ENCODE measurements at places on chromosomes 3 and 15.

- peak; percentile 58 for DNase-seq
These were observed 27.6 kb downstream of the XYLB start for GRCh38 chr3:38374221-38374620.

- no peak for DNase-seq
These were observed 313.2 kb upstream of the MME start for GRCh38 chr3:154766765-154767503.

DNA sequence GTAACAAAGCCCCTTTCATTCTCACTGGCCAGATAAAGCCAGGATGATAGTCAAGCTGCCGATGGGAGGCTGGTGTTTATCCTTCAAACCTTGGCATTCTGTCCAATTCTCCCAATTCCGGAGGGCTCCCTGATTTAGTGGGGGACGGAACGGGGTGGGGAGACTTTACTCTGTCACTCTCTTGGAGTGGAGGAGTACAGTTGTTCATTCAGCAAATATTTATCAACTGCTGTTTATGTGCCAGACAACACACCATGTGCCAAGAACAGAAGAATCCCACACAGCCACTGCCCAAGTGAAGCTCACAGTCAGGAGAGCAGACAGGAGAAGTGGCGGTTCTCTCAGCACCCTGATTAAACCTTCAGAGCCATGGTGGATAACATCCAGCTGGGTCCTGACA, 63.3 kb downstream of the WNT5A start:
- DNase-seq: no peak

DNA sequence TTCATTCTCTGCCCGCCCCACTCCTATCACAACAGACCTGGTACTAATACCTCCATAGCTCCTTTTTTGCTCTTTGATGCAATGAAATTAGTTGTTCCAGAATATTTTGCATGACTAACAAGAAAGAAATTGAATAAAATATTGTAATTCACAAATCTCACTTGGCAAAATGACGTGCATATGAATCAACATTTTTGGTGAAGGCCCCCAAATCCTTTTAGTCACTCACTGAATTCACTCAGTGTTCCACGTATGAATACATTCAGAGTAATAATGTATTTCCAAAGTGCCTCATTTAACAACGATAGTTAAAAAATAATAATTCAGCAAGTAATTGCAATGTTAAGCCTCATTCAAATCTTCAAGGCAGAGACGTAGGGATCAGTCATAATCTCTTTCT, 148.6 kb upstream of the STRIT1 start:
- no peak for DNase-seq

DNA sequence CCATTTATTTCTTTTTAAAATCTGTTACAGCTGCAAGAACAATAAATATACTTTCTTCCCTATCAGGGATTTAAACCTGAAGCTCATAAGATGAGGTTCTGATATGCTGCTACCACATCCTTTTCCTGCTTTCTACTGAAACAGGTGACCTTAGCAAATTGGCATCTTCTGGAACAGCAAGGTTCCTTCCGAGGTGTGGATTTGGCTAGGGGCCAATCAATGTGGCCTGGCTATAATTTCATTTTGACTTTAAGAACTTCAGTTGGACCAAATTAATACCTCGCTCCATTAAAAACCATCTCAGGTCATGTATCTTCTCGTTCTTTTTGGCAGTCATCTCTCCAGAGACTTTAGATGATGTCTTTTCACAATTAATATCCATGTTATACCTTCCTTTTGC, 53.4 kb upstream of the C3orf80 start:
- no peak for DNase-seq

DNA sequence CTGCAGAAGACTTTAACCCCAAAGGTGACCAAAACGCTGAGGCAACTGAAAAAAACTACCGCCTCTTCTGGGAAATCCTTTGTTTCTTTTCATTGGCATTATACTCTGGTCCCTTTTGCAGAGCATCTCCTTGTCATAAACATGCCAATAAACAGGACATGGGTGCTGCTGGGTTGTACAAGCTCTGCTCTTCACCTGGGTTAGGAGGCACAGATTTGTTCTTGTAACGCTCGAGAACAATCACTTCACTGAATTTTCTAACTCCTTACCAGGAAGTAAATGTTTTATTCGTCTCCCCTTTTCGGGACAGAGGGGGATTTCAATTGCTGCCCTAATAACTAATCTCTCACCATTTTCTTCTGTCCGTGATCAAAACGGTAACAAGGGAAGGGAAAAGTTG, 1.3 kb downstream of the PLCH1 start:
- DNase-seq: no peak

DNA sequence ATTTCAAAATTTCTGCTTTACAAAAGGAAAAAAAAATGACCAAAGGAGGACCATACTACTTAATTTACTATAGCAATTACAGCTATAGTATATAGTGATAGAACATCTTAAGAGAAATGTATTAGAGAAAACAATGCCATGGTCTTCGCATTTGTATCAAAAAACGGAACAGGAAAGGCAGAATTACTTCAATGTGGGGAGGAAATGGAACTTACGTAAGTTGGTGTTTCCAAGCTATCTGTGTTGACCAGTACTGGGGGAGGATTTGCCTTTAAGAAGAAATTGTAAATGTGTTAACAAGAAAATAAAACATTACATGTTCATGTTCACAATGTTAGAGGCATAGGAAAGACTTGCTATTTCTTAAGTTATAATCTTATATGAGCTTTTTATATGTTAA, 119.9 kb upstream of the MELTF start:
- DNase-seq: no peak

GRCh38 chr3:14810801-14811661, 7.7 kb upstream of the FGD5 start:
- DNase-seq: no peak

DNA sequence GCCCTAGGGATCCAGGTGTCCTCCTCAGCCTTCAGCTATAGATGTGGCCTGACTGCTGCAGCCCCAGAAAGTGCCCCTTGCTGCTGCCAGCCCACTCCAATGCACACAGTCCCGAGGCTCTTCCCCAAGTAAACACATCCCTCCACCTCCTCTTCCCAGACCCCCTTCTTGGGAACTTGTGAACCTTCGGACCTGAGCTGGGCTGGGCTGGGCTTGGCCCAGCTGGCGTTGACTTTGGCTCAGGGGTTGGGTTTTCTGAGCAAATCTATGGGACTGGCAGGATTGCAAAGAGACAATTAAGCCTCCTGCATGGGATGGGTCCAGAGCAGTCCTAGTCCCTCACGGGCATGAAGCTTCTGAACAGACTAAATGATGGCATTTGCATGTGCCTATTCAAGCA, 14.7 kb downstream of the VIPR1 start:
- DNase-seq: no peak

GRCh38 chr3:141330718-141331376, 37.5 kb upstream of the ZBTB38 start:
- no peak for DNase-seq

- DNase-seq: no peak
These were observed 35.1 kb downstream of the TRIP4 start for GRCh38 chr15:64422697-64423096.

- DNase-seq: no peak
These were observed 131.0 kb upstream of the NR2E3 start for GRCh38 chr15:71679223-71679792.

DNA sequence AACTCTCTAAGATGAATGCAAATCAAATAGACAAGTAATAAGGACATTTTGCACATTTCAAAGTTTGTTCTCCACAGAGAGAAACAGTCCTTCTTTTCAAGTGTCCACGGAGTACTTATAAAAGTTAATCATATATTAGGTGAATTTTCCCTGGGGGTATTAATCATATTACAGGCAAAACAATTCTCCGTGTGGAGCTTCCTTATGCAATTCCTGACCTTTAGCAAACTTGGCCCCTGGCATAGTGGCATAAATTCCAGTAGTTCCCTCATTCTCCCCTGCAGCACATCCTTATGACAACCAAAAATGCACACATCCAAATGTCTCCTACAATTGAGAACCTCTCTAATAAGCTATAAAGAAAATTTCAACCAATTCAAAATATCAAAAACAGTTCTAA, 34.4 kb downstream of the FSIP1 start:
- DNase-seq: no peak

GRCh38 chr15:80587816-80588456, 107.2 kb upstream of the ABHD17C start:
- no peak for DNase-seq

GRCh38 chr15:76336254-76337058, at the start of gene ISL2:
TSS of gene ISL2 (plus strand) at chr15:76336773. CDS start at chr15:76336884, 111 bp downstream.
- DNase-seq: no peak

DNA sequence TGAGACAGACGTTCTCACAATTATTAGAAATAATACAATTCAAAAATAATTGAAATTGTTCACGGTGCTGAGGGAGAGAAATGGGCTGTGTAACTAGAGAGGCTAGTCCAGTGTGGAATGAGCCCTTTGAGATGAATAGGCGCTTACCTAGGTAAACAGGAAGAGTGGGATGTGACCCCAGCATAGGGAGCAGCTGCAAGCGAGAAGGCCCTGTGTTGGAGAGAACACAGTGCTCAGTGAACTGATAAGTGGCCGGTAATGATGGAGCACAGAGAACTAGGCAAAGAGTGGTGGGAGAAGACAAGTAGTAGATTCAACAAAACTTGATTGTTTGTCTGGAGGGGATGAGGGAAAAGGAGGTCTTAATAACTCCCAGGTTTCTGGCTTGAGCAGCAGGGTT, 103.9 kb downstream of the HCN4 start:
- DNase-seq: no peak

GRCh38 chr15:39860871-39861270, 59.2 kb downstream of the GPR176 start:
- DNase-seq: no peak

- peak; percentile 11 for DNase-seq
These were observed 2.0 kb upstream of the ST8SIA2 start for GRCh38 chr15:92391640-92392039.

DNA sequence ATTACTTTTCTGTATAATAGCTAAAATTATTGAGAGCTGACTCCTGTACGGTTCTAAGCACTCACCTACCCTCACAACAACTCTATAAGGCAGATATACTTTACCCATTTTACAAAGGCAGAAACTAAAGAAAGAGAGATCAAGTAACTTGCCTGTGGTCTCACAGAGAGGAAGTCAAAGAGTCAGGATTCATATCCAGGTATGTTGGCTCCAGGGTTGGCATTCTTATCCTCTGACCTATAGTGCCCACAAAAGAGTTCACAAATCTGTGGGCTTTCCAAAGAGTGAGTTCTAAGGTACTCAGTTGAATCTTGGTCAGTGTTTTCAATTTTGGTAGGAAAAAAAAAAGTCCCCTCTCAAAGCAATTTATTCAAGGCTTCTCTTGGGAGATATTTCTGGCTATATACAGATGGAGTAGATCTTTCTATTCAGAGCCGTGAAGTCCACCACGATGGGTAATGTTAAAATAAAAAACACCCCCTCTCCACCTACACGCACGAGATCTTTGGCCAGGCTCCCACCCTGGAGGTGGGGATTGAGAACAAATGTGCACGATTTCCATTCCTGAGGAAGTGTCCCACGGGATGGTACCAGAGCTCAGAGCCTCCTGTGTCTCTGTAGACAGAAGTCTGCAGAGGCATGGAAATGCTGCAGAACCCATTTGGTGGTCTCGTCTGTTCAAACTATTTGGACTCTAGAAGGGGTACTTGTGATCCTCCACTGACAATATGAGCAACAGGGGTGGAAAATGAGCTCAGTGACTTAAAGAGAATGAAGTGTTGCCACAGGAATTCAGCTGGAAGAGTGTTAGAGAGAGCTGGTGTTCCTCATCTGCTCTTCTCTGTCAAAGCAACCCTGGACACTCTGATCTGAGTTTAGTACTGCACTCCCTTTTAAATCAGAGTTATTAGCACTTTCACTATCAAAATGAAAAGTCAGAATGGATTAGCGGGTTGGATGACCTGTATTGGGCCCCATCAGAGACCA, 212.1 kb upstream of the EIF1B start:
- no peak for DNase-seq

DNA sequence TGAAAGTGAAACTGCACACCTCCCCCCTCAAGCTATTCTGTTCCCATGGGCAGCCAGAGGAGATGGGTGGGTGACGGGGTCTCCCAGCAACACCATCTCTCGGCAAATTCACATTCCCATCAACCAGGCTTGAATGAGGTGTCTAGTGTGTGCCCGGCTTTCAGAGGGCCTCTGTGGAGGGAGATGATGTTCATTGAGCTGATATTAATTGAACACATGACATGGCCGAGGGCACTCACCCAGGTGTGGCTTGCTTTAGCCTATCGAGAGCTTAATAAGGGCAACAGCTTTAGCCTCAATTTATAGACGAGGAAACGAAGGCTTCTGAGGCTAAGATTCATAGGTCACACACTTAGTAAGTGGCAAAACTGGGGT, 288.0 kb downstream of the UACA start:
- no peak for DNase-seq

DNA sequence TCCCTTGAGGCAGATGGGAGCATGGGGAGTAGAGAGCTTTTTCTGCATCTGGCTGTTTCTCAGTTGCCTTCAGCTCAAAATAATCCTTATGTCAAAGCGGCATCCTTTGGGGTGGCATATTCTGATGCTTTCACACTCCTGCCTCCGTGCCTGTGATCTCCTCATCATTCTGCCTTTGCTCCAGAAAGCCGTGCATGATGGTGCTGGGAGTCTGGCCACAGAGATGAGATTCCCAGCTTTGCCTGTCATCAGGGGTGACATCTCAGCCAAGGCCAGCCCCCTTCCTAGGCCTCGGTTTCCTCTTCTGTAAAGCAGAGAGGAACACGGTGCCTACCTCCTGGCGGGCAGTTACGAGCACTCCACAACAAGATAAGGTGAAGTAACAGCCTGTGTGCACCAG, 96.3 kb upstream of the ALDH1A3 start:
- no peak for DNase-seq

DNA sequence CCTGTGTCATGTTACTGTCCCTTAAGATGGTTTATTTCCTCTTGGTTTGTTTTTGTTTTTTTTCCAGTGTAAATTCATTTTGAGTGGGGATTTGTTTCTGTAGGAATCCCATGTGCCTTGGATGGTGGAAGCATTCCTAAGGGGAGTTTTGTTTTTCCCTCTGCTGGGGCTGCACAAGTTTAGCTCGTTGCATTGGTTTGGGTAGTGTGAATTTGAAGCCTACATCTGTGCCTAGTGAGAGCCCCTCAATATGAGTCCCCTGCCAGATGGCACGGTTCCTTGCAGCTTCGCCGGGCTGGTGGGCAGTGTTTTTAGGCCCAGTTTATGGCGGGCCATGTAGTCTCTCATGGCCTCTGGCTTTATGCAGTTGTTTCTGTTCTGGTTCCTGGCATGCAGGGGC, 17.7 kb downstream of the ARID3B start:
- no peak for DNase-seq

GRCh38 chr3:186151077-186151971, 42.4 kb upstream of the ETV5 start:
- peak; percentile 16 for DNase-seq

DNA sequence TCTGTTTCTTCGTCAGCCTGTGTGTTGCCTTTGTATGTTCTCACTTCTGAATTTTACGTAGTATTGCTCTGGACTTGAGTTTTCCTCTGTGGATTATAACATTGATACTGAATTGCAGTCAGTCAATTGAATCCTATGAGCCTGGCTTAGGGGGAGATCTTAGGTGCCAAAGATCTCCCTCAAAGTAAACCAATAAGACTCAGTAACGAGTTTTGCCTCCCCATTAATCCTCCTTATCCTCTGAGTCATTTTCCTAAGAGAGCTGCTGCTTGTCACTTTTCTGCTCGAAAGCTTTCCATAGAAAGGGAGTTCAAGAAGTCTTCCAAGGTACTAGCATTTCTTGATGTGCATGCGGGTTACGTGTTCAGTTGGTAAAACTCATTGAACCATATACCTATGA, 126.4 kb downstream of the CHDH start:
- DNase-seq: no peak

- no peak for DNase-seq
These were observed 107.5 kb upstream of the SLC2A2 start for GRCh38 chr3:171133796-171134569.

GRCh38 chr3:125319765-125320164, 55.4 kb downstream of the ZNF148 start:
- DNase-seq: no peak

GRCh38 chr3:106339551-106339950, 470.7 kb upstream of the CBLB start:
- DNase-seq: no peak
